Renal cortex interstitium (tissue), 15 donors: ENCODE measurements at places on chromosomes 2 and 18. TPM values are rescaled to one million over a fixed set of nuclear protein-coding genes. Genes with fewer than 3 reads are reported as not detected.

SATB2 gene
- polyA plus RNA-seq: 11.6 TPM

ORC4 gene
- 133 TPM for polyA plus RNA-seq

CPO gene
- 1.7 TPM for polyA plus RNA-seq

IL36A gene
- not detected for polyA plus RNA-seq

AQP12A gene
- not detected for polyA plus RNA-seq

SERPINB8 gene
- 4.1 TPM for polyA plus RNA-seq

DCC gene
- 7.4 TPM for polyA plus RNA-seq

CIB4 gene
- 0.89 TPM for polyA plus RNA-seq

DNA sequence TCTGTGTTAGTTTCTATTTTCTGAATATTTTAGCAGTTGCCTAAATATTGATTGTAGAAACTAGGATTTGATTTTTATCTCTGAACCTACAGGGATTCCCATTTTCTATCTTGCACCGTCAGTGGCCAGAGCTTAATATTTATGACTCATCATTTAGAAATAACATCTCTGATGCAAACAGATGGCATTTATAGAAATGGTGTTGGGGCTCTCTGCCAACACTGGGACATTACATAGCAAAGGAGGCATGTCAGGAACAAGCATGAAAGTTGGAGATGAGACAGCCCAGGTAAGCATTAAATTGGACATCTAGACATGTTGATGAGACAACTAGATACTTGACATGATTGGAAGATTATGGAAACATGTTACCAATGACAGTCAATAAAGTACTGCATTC lies 165.3 kb upstream of the SYT4 start:
- DNase-seq: no peak

DNA sequence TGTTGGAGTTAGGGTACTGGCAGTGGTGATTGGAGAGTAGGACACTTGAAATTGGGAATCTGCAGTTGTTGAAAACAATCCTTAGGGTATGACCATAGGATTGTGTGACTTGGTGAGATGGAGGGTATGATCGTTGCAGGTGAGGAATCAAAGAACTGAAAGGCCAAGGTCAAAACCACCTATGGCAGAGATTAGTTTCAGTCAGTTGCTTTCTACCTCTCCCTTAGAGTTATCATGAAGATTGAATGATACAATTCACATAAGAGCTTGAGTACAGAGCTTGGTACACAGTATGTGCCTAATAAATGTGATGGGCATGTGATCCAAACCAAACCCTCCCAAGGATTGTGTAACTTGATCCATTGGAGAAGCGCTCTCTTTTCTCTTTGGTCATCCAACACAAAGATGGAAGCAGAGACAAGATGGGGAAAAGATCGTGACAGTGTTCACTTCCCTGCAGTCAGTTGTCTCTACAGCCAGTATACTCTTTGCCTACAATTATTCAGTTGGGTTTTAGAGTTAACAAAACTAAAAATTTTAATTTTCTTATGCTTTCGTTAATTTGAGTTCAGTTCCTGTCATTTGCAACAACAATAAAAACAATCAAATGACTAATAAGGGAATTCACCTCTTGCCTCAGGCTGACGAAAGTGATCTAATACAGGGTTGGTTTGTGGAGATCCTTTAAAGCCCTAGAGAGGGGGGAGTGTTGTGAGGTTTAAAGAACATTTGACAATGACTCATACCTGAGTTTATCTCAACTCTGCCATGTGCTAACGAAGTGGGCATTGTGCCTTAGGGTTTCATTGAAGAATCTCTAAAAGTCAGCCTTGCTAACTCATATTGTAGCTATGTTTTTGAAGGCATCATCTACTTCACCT lies 14.8 kb upstream of the SMAD2 start:
- DNase-seq: no peak

DNA sequence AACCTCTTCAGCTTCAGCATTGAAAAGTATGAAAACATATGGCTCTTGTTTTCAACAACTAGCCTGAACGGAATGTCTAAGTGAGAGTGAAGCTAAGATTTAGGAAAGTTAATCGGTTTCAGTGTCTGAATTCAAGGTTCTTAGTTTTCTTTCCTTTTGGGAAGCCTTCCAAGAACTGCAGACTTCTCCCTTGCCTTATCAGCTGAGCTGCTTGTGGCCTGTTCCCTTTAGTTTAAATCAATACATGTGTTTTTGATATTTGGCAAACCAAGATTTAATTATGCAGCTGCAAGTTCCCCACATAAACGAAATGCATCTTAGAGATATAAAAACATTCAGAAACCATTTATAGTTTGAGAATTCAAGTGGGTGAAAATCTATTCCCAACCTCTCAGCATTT lies 274.3 kb upstream of the NRP2 start:
- peak; percentile 6 for DNase-seq

GRCh38 chr2:158191076-158191895 lies 89.6 kb downstream of the UPP2 start:
- no peak for DNase-seq

- no peak for DNase-seq
These were observed 71.9 kb upstream of the KLHL29 start for GRCh38 chr2:23312996-23313606.

DNA sequence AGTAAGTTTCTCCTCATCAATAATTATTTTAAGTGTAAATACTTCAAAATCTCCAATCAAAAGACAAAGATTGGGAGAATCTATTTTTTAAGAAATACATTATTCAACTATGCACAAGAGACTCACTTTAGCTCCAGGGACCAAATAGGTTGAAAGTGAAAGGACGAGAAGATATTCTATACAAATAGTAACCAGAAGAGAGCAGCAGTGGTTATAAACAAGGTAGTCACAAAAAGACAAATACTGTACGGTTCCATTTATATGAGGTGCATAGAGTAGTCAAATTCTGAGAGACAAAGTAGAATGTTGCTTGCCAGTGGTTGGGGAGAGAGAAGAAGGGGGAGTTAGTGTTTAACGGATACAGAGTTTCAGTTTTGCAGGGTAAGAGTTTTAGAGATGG lies 69.8 kb downstream of the POU3F3 start:
- DNase-seq: no peak

GRCh38 chr2:237201461-237202287 lies 116.0 kb downstream of the COPS8 start:
- DNase-seq: no peak

DNA sequence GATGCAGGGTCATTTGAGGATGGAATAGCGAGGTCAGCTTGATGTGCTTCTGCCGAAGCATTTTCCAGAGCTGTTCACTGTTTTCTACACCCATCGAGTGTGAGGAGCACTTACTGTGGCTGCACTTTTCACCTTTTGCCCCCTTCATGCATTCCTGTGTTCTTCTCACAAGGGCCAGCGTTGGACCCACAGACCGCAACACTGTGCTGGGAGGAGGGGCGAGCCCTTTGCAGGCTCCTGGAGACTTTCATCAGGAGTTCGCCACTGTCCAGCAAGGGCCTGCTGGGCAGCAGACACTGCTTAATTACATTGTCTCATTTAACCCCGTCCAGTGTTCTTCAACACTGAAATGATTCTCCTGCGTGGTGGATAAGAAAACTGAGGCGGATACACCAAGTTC lies 29.9 kb downstream of the CYP26B1 start:
- DNase-seq: no peak

- no peak for DNase-seq
These were observed 46.5 kb downstream of the IL1RL2 start for GRCh38 chr2:102233132-102233884.

DNA sequence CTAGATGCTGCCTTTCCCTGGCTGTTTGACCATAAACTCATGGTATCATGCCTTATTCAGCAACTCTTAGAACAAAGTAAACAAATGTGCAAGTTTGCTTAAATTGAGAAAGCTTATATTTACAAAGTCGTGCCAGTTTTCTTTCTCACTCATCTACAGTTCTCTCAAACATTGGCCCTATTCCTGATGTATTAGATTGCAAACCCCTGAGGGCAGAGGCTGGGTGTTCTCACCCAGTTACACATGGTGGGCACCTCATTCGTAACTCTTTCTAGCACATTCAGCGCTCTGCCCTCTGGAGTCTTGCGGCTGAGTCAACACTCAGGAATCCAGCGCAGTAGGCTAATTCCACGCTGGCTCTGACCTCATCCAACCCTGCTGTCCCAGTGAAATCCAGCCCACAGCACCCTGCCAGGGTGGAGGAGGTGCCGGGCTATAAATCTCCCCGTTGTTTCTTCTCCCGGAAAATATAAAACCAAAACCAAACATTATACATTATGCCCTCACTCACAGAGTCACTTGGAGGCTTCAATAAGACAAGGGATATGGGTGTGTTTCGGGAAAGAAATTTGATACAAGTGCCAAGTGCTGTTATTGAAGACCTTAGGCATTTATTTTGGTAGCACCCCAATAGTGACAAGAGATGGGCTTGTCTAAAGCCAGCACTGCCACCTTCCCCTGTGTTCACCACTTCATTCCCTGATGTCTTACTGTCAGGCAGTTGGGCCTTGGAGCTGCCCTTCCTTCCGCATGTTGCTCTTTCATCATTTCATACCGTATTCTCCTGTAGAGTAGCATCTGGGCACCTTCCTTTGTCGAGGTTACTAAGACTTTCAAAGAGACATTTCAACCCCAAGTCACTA lies 287.4 kb downstream of the PRKCE start:
- DNase-seq: peak; percentile 74

DNA sequence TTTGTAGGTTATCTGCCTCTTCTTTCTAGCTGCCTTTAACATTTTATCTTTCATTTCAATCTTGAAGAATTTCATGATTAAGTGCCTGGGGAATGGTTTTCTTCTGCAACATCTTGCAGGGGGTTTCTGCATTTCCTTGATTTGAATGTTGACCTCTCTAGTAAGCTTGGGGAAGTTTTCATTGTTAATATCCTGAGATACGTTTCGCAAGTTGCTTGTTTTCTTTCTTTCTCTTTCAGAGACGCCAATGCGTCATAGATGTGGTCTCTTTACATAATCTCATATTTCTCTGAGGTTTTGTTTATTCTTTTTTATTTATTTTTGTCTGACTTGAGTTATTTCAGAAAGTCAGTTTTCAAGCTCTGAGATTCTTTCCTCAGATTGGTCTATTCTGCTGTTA lies 225.7 kb downstream of the XIRP2 start:
- DNase-seq: no peak

DNA sequence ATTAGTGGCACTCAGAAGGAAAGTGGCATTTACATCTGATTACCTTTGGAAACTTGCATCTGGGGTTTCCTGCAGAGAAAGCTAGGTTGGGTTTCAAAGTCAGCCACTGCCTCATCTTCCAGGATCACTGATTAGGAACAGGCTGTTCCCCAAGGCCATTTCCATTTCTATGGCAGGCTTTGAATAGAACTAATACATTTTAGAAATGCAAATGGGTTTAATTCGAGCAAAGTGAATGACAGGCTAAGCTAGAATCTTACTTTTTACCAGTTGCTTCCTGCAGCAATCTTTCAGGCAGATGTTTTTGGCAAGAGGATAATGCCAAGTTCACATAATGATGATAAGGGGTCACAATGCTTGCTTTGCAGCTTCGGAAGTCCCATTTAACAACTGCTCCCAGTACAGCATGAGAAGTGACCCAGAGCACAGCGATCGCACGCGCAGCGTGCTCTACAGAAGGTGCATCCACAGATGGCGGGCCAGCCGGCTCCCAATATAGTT lies 336.7 kb downstream of the LPIN1 start:
- no peak for DNase-seq

DNA sequence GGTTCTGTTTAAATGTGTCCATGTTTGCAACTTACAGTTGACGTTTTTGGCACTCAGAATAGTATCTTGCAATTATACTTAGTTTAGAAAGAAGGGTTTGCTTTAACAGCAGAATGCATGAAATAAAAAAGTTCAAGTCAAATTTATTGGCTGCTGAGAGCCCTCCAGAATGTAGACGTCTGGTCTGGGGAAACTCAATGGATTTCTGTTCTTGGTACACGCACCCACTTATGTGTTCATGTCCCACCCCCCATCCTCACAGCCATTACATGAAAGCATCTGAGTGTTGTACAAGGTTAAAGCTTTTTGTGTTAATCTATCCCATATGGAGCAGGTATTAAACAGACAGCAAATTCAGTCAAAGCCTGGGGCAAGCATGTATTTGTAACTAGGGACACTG lies 219.5 kb downstream of the SOX11 start:
- no peak for DNase-seq

DNA sequence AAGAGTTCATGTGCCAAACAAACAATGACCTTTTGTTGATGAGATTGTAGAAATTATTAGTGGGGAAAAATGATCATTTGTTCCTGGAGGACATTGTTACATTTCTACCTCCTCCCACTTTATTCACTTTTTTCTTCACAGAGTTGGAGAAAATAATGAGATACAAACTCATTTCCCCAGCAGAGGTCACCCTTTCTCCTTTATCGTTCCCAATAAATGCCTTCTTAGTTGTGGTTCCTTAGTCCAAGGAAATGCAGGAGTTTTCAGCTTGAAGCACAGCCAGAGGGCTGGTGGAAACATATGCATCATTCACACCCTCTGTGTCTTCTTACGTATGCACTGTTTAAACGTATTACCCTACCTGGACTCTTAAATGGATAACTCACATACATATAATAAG lies 108.8 kb downstream of the SLC4A3 start:
- peak; percentile 82 for DNase-seq

DNA sequence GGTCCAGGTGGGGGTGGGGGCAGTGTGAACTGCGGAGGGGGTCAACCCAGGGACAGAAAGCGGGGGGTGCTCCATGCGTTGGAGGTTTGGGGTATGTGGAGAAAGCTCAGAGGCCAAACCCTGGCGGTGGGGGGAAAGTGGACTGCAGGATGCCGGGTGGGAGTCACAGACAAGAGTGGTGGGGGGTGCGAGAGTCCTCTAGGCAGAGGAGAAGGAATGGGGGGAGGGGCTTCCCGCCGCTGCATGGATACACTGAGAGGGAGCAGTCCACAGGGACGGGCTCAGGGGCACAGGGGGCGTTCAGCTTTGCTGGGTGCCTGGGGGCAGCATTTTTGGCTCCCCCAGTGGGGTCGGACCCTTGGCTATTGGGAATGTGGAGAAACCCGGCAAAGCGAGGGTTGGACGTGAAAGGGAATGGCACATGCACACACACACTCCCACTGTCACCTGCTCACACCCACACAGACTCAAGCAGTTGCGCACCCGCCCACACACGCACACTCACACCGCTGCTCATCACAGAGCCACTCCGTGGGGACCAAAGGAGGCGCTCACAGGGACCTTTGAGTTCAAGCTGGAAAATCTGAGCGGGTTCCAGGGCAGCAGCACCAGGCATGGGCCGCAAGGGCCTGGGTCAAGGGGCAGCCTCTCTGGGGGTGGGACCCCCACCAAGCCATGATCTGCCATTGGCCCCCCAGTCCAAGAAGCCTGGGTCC lies 7.7 kb downstream of the GBX2 start:
- DNase-seq: no peak
